GM18507 (cell line): ENCODE measurements at places on chromosomes 11 and 22.

DNA sequence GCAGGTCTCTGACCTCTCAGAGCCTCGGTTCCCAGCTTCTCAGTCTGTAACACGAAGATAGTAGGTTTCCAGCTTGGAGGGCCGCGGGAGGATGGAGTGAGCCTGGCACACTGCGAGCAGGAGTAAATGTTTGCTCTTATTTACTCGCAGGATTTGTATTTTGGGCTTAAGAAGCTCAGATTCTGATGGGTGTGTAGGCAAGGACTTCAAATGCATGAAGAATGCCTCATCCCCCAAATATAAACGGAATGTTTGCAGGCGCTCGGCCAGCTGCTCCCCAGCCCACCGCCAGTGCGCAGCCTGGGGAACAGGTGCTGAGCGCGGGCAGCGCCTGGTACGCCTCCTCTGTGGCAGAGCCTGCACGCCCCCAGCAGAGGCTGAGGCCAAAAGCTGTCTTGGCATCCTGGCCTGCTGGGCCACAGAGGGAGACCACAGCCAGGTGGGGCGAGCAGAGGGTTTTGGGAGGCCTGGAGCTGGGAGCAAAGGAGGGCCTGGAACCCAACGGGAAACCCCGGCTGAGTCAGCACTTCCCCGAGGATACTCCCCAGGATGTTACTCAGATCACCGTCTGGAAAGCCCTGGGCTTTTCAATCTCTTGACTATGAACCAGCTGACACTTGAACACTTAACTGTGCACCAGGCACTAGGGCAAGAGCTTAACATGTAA lies 9.4 kb downstream of the EHD1 start:
- DNase-seq, result no peak

- no peak for DNase-seq
These were observed 60.2 kb upstream of the CRTAM start for GRCh38 chr11:122778148-122778547.

DNA sequence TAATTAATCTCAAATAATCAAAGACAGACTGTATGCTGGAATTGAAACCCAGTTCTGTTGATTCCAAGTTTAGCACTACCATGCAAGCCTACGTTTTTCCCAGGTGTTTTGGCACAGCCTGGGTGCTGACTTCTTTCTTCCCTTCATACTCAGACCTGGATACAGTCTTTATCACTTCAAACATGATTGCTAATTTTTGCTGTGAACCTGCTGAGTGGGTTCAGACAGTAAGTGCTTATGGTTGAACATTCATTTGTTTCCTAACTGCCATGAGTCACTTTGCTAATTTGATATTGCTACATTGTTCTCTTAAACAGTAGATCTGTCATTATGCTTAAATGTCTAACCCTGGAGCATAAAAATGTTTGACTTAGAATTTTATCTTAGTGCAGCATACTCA lies 12.2 kb downstream of the PAAF1 start:
- no peak for DNase-seq

GRCh38 chr11:120013325-120014250 lies 124.3 kb downstream of the TRIM29 start:
- DNase-seq, result peak; percentile 28

DNA sequence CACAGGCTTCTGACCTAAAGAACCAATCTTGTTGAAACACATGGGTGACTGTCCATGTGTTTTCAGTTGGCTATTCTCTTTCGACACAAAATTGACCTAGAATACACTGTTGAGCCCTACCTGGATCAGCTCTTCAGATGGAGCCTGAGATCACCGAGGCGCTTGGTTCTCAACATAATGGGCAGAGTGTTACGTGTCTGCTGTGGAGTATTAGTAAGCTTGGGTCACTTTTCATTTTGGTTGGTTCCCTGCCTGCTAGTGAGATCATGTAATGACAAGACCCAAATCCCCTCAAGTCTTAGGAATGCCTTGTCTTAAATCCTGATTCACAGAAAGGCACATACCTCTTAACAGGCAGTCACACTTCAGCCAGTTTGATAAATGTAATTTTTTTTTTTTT lies 8.7 kb downstream of the MED19 start:
- no peak for DNase-seq

- DNase-seq, result no peak
These were observed 34.3 kb downstream of the IZUMO1R start for GRCh38 chr11:94338651-94339050.

DNA sequence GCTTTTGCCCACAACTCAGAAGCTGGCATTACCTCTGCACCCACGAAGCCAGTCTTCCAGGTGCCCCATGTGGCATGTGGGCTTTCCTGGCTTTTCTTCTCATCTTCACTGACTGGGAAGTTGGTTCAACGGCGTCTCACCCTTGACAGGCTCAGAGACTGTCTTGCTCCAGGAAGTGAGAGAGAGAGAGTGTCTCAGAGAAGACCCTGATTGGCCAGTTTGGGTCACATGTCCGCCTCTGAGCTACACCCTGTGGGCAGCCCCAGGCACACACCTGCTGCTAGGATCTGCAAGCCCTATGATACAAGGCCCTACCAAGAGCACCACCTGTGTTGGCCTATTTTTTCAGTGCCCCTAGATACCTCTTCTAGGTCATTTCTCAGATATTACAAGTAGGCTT lies 39.0 kb downstream of the RTL6 start:
- DNase-seq, result no peak

- no peak for DNase-seq
These were observed 9.5 kb downstream of the APOL6 start for GRCh38 chr22:35657571-35658312.

- no peak for DNase-seq
These were observed 15.9 kb downstream of the OSBPL5 start for GRCh38 chr11:3148990-3149851.

GRCh38 chr22:46959369-46959768 lies 196.9 kb downstream of the TBC1D22A start:
- no peak for DNase-seq
